ENCODE measurements at places on chromosomes 5 and 9.

- DNase-seq, result no peak
Measured at GRCh38 chr9:127999461-127999860, 18.7 kb upstream of the EEIG1 start.

GRCh38 chr5:158268286-158268685 is 409.3 kb upstream of the CLINT1 start:
- DNase-seq, result no peak

DNA sequence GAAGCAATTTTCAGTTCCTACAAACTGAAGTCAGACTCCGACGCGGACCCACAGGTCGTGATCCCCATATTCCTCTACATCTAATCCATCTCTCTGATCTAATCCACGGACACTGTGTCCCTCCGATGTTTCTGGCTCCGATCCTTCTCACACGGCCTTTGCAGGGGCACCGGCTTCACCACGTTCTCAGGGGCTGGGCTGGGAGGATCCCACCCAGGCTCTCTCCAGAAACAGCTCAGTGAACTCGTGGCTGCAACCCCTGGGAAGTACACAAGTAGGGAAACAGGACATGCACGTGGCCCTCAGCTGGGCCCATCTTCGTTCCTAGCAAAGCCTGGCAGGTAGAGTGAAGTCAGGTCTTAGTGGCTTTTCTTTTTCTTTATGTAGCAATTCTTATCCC is 49.1 kb upstream of the OLFM1 start:
- no peak for DNase-seq

- DNase-seq, result no peak
Measured at GRCh38 chr5:93422652-93423280, 158.3 kb downstream of the NR2F1-AS1 start.

Measured in activated CD4-positive, alpha-beta T cell treated with anti-CD3 and anti-CD28 coated beads for 1 hour (primary cell).